ENCODE measurements at places on chromosomes 6 and 20.

GRCh38 chr6:49556429-49556837 lies 6.0 kb downstream of the C6orf141 start:
- DNase-seq = no peak

DNA sequence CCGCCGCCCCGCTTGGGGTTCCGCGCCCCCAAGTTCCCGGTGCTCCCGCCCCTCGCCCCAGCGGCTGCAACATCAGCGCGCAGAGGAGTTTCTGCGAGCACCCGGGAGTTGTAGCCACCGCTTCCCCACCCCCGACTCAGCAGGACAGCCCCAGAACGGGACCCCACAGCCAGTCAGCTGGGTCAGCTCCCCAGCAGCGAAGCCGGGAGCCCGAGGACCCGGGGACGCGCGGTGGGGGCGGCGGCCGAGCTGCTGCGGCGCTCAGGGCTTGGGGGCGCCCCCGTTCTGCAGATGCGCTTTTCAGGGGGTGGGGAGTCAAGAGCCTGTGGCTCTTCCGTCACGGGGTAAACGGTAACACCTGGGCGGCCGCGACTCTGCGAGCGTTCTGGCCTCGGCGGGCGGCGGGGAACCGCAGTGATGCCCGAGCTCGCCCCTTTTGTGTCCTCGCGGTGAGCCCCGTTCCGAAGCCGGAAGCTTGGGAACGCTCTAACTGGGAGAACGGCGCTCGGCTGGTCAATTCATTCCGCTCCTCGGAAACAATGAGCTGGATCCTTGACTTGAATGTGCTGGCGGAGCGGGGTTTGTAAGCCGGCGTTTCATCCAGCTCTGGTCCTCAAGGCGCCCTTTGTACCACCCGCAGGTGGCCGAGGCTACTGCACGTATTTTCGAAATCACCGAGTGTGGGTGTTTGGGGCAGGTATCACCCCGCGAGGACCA lies 774 bp downstream of the PLEKHG1 start:
- peak; percentile 74 for DNase-seq

- DNase-seq = no peak
Observed at GRCh38 chr6:132736239-132736638, 21.5 kb downstream of the VNN2 start.

GRCh38 chr20:1267809-1268374 lies 1.8 kb downstream of the SNPH start:
- no peak for DNase-seq

- no peak for DNase-seq
Observed at GRCh38 chr6:98836025-98836961, 1.9 kb downstream of the POU3F2 start.

GRCh38 chr6:158879180-158879579 lies 60.0 kb upstream of the EZR start:
- peak; percentile 67 for DNase-seq

GRCh38 chr6:129908356-129908755 lies 47.2 kb upstream of the TMEM244 start:
- DNase-seq = no peak

- DNase-seq = no peak
Observed at GRCh38 chr6:35015996-35016395, 125.1 kb downstream of the TCP11 start.

- DNase-seq = no peak
Observed at GRCh38 chr20:58705208-58705926, 12.8 kb downstream of the NPEPL1 start.

- no peak for DNase-seq
Observed at GRCh38 chr6:113102761-113103160, 754.4 kb upstream of the MARCKS start.

DNA sequence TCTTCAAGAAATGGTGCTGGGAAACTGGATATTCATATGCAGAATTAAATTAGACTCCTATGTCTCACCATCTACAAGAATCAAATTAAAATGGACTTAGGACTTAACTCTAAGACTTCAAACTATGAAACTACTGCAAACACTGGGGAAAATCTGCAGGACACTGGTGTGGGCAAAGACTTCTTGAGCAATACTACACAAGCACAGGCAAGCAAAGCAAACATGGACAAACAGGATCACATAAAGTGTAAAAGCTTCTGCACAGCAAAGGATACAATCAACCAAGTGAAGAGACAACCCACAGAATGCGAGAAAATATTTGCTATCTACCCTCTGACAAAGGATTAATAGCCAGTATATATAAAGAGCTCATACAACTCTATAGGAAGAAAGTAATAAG lies 1161.1 kb upstream of the CITED2 start:
- DNase-seq = no peak

DNA sequence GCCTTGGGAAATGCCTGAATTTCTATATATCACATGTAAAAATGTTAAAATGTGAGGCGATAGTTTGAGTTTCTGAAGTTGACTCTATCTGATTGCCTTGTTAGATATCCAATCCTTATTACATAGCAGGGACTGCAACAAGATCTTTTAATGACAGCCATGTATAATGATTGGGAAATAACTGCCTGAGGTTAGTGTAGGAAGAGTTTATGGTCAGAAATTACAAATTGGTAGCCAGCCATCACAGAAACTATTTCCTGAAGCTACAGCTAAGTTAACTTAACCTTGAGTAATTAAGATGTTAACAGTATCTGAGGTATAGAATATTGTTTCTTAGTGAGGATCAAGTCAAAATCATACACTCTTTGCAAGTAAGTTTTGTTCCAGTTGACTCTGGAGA lies 41.0 kb downstream of the AKIRIN2 start:
- no peak for DNase-seq

DNA sequence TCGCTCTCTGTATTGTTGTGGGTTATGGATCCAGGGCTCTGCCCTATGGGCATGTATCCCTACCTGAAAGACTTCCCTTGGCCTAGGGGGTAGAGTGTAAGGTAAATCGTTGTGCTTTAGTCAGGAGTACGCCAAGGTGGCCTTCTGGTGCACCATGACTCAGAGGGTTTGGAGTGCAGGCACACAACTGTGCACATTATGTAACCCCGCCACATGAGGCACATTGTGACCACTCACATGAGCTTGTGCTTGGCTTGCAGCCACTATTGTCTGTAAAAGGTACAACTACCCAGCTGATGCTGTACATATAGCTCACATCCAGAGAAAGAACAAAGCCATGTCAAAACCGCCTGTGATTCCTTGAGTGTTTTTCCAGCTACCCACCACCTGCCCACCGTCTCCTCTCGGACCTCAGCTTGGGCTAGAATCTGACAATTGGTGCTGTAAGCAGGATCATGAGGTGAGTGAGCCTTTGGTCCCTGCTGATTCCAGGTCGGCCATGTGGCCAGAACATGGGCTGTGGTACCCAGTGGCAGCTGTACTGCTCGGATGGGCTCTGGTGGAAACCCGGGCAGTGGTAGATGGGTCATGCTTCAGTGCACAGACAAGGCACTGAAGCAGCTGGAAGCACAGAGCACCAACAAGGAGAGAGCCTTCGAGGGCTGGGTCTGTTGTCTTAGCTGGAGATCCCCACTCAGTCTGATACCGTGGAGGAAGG lies 33.8 kb downstream of the HDDC2 start:
- DNase-seq = no peak

DNA sequence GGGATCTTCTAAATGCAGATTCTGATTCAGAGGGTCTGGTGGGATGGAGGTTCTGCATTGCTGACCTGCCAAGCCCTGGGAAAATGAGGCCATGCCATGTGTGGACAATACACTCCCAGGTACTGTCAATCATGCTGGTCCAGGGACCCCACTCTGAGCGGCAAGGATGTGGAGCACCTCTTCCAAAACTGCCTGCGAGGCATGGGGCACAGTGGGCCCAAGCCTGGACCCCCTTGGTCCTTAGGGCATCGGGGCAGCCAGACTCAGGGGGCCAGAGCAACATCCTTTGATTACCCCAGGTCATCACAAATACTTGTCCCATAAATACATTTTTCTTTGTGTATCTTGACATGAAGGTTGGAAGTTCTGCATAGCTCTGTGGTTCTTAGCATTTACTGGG lies 76.8 kb upstream of the NXT1 start:
- DNase-seq = no peak

- DNase-seq = no peak
Observed at GRCh38 chr20:31608251-31608945, 3.3 kb downstream of the ID1 start.

DNA sequence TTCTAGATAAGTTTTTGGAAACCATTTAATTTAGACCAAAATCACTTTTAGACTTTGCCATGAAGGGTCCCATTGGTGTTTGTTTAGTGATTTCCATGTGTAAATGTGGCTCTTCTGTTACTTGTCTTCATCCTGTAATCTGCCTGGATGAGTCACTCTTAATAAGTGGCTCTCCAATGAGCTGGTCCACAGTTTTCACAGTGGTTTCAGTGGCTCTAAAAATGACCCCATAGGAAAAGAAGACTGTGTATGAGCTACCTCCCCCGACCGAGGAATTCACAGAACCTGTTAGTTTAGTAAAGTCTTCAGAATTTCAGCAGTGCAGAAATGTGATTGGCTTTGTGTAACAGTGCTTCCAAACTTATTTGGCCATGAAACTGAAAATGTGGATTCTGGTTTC lies 492.0 kb upstream of the MARCKS start:
- no peak for DNase-seq

GRCh38 chr6:97145691-97146090 lies 137.3 kb downstream of the MMS22L start:
- DNase-seq = no peak

GRCh38 chr20:62822239-62822787 lies 5.5 kb downstream of the COL9A3 start:
- DNase-seq = no peak

DNA sequence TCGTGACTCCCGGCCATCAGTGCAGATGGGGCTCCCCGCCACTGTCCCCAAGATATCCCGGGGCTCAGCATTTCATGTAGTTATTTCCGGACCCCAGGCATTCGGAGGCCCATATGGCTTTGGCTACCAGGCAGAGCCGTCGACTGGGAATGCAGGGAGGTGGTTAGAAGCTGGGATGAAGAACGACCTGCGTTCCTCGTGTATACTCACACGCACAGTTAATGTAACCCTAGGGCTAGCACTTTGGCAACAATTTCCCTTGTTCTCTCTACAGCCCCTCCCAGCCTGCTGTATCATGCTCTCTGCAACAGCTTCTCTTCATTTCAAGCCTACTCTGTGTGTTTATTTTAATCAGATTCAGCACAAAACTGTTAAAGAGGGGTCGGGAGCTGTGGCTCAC lies 240.4 kb downstream of the MYLK4 start:
- DNase-seq = no peak

DNA sequence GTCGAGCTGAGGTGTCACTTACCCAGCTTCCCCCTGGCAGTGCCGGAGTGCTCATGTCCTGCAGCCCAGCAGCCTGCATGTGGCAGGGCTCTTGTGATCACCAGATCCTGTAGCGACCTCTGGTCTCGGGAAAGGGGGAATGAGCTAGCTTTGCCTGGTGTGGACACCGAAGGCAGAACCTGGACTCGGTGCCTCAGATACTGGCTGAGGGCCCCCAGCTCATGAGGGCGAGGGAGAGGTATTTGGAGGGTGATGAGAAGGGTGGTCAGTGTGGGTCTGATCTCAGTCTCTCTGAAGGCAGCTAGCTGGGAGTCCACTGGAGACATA lies 26.3 kb downstream of the SUN5 start:
- no peak for DNase-seq

- DNase-seq = no peak
Observed at GRCh38 chr6:1869769-1870168, 260.1 kb downstream of the FOXC1 start.

- no peak for DNase-seq
Observed at GRCh38 chr6:64803470-64804166, 903.4 kb downstream of the EYS start.

DNA sequence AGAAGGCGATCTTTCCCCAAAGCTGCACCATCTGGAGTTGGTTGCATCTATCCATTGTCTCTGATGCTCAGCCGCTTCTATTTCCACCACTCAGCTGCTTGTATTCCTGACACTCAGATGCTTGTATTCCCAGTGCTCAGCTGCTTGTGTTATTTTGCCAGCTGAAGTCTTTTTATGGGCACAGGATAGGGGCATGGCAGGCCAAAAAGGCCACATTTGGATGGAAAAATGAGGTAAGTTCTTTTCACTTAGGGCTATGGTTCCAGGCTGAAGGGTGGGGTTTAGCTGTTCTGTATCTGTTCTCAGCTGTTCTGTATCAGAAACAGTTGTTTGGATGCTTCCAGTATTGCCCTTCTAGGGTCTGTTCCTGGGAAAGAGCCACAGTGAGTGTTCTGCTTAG lies 944.9 kb downstream of the QKI start:
- DNase-seq = no peak

DNA sequence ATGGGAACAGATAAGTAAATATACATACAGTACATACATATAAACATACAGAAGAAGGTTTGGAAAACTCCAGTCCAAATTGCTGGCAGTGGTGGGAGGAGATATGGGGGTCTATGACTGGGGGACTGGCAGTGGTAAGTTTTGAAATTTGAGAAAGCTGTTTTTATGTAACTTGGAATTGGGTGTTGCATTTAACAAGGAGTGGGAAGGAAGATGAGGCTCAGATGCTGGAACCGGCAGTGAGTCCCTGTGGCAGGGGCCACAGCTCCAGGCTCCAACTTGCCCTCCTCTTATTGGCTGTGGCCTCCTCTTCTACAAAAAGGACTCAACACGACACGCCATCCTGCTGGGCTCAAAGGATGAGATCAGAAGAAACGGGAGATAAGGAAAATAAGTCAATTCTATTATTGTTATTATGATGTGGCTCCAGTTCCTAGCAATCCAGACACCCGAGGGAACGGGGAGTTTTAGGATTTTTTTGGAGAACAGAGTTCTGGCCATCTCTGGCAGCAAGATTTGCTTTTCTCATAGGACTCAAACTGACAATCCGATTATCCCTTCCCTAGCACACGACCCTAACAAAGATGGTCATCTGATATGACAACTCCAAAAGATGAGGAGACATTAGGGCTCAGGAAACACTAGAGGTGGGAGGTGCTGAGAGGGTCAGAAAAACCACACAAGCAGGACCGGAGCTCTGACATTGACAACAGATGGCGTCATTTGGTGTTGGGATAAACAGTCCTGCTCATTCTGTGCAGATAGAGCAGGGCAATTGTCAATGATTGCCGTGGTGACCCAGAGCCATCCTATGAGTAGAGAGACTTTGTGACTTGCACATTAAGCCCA lies 6.0 kb upstream of the TGM2 start:
- DNase-seq = no peak

DNA sequence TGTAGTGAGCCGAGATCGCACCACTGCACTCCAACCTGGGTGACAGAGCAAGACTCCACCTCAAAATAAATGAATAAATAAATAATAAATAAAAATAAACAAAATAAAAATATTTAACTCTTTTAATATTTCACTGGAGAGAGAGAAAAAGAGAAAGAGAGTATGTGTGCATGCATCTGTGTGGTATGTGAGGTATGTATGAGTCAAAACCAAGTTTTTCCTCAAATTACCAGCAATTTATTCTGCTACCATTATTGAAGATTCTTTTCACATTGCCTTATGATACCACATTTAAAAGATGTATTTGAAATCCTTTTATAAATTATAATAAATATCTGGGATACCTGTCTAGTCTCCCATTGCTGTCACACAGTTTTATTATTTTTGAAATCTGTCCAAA lies 122.1 kb downstream of the CD164 start:
- no peak for DNase-seq
